ENCODE measurements at places on chromosomes 5 and 9.

DNA sequence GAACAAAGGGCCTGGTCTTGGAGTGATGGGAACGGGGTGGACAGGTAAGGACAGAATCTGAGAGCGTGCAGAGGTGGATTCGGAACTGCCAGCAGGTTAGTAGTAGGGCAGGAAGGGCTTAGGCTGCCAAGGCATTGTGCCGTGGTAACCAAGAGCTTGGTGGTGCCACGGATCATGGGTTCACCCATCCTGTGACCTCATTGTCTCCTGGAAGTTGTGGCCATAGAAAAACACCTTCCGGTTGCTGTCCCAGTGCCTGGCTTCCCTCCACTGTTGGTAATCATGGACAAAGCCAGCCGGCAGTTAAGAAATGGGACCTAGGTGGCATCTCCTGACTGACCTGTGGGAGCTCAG, 42.5 kb upstream of the CFAP157 start:
- DNase-seq, result no peak

DNA sequence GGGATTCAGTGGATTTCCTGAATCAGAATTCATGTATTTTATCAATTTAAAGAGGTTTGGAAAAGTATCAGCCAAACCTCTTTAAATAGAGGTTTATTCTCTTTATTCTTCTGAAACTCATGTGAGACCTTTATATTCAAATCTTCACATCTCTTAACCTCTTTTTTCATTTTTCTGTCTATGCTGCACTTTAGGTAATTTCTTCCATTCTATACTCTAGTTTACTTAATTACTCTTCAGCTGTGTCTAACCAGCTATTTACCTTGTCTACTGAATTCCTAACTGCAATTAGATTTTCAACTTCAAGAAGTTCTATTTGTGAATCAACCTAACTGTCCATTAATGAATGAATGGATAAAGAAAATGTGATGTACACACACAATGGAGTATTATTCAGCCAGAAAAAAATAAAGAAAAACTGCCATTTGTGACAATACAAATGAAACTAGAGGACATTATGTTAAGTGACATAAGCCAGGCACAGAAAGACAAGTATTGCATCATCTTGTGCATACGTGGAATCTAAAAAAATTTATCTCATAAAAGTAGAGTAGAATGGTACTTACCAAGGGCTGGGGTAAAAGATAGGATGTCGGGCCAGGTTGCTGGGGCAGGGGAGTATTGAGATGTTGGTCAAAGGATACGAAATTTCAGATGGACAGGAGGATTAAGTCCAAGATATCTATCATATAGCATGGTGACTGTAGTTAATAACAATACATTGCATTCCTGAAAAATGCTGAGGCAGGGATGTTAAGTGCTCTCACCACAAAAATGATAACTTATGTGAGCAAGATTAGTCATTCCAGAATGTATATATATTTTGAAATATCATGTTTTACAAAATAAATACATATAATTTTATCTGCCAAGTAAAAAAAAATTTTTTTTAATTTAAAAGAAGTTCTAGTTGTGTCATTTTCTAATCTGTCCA, 129.5 kb upstream of the LRRTM2 start:
- DNase-seq, result no peak

GRCh38 chr5:132764671-132765238, 12.3 kb downstream of the SEPTIN8 start:
- no peak for DNase-seq

- DNase-seq, result no peak
Measured at GRCh38 chr9:129866394-129867135, 31.3 kb downstream of the USP20 start.

DNA sequence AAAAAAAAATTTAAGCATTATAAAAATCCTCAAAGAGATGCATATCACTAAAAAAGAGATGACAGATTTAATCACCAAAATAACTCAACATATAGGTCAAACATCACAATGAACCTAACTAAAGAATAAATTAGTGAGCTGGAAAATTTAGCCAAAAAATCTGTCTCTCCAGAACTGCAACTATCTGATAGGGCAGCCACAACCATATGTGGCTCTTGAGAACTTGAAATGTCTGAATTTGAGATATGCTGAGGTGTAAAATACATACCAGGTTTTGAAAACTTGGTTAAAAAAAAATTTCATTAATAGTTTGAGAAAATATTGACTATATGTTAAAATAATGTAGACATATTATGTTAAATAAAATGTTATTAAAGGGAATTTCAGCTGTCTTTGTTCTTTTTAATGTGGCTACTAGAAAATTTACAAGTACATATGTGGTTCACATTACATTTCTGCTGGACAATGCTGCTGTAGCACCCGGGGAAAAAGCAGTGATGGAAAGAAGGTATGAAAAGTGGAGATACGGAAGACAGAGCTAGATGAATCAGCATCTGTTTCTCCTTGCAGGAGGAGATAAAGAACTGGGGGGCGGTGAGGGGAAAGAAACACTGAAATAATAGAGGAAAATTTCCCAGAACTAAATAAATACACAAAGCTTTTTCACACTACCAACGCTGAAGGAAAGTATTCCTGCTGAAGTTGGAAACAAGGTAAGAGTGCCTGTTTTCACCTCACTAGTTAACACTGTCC, 66.1 kb downstream of the DCP2 start:
- no peak for DNase-seq

GRCh38 chr9:137759117-137759516, 118.5 kb upstream of the CACNA1B start:
- no peak for DNase-seq

- DNase-seq, result no peak
Measured at GRCh38 chr5:129687941-129688340, 60.0 kb upstream of the MINAR2 start.

DNA sequence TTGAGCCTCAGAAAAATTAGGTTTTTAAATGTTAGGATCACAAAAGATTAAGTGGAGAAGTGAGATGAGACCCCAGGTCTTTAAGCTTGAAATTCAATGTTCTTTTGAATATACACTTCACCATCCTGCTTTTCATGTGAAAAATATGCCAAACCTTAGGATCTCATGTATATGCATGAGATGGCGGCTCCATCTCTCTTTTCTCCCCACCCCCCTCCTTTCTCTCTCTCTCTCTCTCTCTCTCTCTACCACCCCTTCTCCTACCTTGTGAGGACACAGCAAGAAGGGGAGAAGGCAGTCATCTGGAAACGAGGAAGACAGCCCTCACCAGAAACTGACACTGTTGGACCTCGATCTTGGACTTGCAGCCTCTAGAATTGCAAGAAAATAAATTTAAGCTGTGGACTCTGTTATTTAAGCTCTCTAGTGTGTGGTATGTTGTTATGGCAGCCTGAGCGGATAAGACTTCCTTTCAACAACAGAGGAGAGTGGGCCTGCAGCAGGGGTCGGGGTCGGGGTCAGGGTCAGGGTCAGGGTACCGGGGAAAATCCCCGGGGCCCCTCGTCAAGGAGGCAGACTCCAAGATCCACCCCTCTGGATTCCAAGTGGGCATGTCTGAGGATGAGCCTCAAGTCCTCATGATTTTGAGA, 16.4 kb upstream of the ALDH1B1 start:
- DNase-seq, result no peak

DNA sequence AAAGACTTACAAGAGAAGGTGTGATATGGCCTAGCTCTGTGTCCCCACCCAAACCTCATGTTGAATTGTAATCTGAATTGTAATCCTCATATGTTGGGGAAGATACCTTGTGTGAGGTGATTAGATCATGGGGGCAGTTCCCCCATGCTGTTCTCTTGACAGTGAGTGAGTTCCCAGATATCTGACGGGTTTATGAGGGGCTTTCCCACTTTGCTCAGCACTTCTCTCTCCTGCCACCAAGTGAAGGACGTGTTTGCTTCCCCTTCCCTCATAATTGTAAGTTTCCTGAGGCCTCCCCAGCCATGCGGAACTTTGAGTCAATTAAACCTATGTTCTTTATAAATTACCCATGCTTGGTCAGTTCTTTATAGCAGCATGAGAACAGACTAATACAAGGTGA, 49.0 kb downstream of the CDO1 start:
- DNase-seq, result no peak

DNA sequence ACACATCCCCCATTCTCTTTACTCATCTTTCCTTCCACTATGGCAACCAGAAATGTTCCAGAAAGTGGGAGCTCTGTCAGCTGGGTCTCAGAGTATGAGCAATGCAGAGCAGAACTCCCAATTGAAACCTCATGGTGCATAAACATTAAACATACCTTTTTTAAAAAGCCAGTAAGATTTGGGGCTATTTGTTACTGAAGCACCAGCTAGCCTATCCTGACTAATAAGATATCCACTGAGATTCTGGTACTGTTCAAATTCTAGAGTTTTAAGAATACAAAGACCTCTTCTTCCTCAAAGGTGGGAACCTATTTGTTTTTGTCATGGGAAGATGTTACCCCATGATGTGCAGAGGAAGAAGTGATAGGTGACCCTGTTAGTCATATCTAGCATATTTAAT, 46.1 kb upstream of the EGFLAM start:
- DNase-seq, result no peak

DNA sequence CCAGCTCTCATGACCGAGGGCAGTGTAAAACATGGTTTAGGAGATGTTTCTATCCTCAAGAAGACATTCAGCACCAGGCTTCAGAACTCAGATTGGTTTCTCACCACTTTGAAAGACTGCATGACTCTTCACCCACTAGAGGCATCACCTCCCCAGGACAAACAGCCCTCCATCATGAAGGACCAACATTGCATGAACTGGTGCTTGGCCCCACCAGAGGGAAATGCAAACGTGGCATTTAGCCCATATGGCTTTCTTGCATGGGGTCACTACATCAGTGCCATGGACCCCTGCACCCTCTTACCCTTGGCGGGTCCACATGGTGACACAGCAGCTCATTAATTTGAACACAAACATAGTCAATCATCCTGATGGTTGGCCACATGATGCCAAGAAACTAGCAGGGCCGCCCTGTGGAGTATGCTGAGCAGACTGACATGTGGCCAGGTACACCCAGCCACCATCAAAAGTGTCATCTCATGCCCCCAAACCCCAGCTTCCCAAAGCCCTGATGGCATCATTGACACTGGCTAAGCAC, 129.5 kb upstream of the FSTL4 start:
- DNase-seq, result no peak

- peak; percentile 93 for DNase-seq
Measured at GRCh38 chr5:163437309-163438182, at the start of gene CCNG1. Gene CCNG1 (plus strand): TSS chr5:163437595. CDS start chr5:163439257, 1,662 bp downstream.

- no peak for DNase-seq
Measured at GRCh38 chr5:69364414-69364813, 4.9 kb downstream of the AK6 start.
